H7 (cell line): ENCODE measurements at places on chromosomes 4 and X. TPM values are rescaled to one million over a fixed set of nuclear protein-coding genes. Genes with fewer than 3 reads are reported as not detected.

The SYP gene
- total RNA-seq: 1.7 and 1.9 TPM in 2 replicates

The PPP1R3F gene
- total RNA-seq: 8.9 and 16.4 TPM in 2 replicates

DNA sequence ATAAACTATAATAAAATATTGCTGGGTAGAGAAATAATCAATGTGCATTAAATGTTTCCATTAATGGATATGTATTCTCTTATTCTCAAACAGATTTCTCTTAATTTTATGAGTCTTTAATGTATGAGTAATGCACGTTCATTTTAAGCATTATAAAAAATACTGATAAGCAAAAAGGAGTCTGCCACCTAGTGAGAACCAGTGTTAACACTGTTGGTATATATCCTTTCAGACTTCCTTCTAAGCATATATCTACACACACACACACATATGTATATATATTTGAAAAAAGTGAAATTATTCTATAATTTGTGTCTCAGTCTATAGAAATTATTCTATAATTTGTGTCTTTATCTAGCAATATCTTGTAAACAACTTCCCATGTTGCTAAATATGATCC is 49.9 kb upstream of the MTMR1 start:
- DNase-seq: no peak

The BMP3 gene
- 0.07 and 0.10 TPM in 2 replicates for total RNA-seq

DNA sequence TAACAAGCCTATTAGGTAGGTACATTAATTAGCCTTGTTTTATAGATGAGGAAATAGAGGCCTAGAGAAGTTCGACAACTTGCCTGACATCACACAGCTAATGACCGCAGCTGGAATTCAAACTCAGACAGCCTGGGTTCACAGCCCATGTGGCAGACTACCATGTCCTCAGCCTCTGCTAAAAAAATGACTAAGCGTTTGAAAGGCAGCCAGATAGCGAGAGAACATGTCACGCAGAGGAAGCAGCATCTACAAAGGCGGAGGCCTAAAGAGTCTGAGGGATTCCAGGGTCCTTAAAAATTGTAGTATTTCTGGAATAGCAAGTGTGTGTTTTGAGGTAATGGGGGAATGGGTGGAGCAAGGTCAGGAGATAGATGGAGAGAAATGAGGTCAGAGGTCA is 33.2 kb upstream of the BMP15 start:
- DNase-seq: no peak

The CTAG1A gene
- total RNA-seq: not detected in 2 replicates

- DNase-seq: no peak
Measured at GRCh38 chr4:5866841-5867813, 25.8 kb downstream of the CRMP1 start.

DNA sequence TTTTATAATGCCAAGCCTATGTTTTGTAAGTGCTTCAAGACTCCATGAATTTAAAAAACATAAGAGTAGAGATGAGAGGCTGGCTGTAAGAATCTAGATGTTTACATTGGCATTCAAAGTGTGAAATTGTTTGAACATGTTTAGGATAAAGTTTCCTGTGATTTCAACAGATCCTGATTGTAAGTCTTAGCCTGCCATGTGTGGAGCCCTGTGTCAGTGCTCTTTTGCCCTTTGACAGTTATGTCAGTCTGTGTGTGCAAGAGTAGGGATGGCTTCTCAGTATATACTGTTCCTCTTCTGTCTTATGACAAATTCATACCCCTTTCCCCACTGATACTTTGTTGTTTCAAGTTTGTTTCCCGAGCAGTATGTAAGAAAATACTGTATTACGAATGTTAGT is 68.2 kb downstream of the USP9X start:
- DNase-seq: no peak

DNA sequence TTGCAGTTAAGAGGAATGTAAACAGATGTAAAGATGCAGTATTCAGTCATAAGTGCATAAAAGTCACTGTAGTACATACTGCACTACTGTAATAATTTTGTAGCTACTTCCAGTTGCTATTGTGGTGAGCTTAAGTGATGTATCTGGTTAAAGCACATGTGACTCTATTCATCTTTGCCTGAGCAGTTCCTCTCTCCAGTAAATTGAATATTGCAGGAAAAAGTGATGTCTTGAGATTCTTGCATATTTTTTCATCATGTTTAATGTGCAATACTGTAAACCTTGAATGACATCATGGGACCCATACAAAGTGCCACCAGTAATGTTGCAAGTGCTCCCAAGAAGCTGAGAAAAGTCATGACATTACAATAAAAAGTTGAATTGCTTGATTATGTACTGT is 9.6 kb downstream of the UBA6 start:
- no peak for DNase-seq

- no peak for DNase-seq
Measured at GRCh38 chr4:87865288-87865687, 32.5 kb downstream of the MEPE start.

DNA sequence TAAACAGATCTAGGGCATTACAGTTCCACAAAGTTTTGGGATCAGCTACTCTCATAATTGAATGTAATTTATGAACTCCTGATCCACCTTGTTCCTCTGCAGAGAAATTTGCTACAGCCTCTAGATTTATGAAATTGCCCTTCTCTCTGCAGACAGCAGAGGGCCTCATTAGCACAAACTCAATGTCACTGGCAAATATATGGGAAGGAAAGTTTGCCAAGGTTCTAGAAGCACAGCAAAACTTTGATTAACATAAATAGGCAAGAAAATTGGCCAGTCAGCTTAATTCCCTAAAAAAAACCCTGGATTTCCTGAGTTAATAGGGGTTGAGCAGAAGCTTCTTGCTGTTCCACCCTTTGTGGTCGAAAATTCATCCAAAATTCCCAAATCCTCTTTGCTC is 31.5 kb downstream of the PRPS1 start:
- DNase-seq: peak; percentile 38

DNA sequence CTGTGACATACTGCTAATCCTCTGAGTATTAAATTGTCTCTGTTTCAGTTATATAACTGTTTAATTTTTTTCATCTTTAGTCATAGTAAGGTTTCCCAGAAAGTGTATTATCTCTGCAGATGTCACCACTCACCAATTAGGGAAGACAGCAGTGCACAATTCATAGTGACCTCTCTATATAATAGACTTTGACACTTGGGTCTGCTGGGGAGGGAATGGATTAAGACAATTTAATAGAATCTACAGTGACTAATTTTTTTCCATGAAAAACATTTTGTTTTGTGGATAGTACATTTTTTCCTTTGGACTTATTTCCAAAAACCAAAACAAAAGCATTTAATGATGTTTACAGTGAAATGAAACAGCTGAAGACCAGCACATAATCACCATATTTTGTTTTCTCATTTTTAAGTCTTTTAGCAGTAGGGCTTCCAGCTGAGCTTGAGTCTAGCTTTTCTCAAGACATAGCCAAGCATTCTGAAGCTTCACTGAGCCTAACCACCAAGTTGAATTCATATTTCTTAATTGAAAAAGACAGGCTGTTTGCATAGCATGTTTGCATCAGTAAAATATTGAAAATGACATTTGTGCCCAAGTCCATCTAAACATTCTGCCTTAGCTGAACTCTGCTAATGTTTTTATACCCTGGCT is 69.5 kb downstream of the PCDH19 start:
- no peak for DNase-seq

DNA sequence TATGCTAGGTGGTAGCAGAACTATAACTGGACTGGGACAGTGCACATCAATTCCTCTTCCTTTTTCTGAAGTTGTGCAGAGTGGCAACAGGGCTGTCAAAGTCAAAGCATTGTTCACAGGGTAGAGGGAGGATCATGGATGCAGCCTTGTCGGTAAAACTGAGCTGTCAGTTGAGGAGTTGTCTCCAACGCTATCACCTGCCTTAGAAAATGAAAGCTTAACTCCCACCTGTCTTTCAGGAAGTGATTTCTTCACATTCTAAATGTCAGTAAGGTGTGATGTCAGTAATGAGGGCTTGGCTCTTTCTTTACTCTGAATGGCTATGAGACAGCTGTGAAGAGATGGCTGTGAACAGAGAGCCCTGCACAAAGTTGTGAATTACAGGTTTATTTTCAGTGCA is 66.4 kb upstream of the BANK1 start:
- no peak for DNase-seq

DNA sequence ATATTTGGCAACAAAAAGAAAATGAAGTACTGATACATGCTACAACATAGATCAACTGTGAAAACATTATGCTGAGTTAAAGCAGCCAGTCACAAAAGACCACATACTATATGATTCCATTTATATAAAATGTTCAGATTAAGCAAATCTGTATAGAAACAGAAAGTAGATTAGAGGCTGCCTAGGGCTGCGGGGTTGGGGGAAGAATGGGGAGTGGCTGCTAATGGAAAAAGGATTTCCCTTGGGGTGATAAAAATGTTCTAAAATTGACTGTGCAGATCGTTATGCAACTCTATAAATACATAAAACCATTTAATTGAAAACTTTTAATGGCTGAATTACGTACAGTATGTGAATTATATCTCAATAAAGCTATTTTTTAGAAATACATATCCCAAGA is 46.8 kb downstream of the NEK1 start:
- DNase-seq: no peak

DNA sequence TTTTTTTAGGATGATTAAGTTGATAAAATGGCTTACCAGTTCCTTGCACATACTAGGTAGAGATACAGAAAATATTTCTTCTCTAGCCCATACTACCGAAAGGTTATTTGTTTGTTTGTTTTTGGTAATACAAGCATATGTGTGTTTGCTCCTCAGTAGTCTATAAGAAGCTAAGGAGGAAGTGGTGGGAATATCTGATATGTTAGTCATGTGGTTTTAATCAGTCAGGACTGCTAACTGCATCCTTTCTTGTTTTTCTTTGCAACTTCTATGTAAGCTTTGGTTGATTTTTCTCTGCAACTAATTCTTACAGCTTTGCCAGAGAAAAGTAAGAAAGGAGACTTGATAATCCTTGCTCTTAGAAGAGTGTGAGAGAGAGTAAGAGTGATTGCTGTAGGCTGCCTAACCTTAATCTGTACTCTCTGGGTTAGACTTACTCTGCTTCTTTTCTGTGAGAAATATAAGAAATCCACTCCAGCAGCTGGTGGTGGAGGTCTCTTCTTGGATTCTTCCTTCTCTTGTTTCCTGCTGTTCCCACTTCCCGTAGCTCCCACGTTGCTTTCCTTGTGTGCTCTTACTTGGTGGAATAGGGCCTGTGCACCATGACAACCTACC is 28.3 kb downstream of the SEPTIN11 start:
- DNase-seq: no peak

The BBS12 gene
- total RNA-seq: 2.3 and 2.4 TPM in 2 replicates

- DNase-seq: no peak
Measured at GRCh38 chr4:69649629-69650028, 3.4 kb downstream of the UGT2A1 start.

The MAMLD1 gene
- 0.31 and 1.1 TPM in 2 replicates for total RNA-seq

DNA sequence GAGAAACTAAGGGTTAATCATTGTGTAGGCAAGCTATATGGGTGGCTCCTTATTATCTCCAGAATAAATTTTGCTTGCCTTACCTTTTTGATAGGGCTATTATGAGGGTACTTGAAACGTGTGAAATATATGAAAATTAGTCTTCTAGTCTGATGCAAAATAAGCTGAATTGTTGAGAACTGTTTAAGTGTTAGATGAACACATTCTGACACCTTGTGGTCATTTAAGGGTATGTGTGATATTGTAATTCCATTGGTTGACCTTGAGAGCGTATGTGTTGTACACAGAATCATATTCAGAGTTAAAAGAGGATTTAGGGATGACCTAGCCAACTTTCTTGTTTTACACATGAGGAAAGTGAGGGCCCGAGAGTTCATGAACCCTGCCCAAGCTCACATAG is 44.6 kb upstream of the LINC00632 start:
- DNase-seq: no peak

The COL4A5 gene
- total RNA-seq: 56.6 and 83.8 TPM in 2 replicates

DNA sequence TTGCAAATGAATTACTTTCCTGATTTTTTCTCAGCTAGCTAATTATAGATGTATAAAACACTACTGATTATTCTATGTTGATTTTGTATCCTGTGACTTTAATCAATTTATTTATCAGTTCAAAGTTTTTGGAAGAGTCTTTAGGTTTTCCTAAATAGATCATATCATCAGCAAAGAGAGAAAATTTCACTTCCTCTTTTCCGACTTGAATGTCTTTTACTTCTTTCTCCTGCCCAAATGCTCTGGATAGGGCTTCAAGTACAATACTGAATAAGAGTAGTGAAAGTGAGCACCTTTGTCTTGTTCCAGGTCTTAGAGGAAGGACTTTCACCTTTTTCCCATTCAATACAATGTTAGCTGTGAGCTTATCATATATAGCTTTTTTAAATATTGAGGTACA is 417.9 kb downstream of the PDGFC start:
- no peak for DNase-seq

The XK gene
- total RNA-seq: 1.2 and 2.2 TPM in 2 replicates

GRCh38 chrX:51257490-51257889 is 75.1 kb upstream of the NUDT10 start:
- no peak for DNase-seq

- peak; percentile 84 for DNase-seq
Measured at GRCh38 chr4:184401397-184402171, 72.8 kb downstream of the IRF2 start.

The RNF128 gene
- total RNA-seq: 0.62 and 1.0 TPM in 2 replicates

GRCh38 chr4:110487873-110488272 is 11.9 kb downstream of the ENPEP start:
- no peak for DNase-seq

DNA sequence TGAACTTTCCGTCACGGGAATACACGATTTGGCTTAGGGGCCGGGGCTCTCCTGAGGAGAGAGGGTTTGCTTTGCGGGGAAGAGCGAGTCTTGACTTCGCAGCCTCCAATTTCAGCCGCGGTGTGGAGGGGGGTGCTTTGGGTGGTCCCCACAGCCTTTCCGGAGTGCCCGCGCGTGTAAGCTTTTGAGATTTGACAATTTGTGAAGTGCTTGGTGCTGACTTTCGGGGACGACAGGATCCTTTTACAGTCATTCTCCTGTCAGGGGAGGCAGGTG is 355 bp downstream of the SCML1 start:
- DNase-seq: peak; percentile 36

DNA sequence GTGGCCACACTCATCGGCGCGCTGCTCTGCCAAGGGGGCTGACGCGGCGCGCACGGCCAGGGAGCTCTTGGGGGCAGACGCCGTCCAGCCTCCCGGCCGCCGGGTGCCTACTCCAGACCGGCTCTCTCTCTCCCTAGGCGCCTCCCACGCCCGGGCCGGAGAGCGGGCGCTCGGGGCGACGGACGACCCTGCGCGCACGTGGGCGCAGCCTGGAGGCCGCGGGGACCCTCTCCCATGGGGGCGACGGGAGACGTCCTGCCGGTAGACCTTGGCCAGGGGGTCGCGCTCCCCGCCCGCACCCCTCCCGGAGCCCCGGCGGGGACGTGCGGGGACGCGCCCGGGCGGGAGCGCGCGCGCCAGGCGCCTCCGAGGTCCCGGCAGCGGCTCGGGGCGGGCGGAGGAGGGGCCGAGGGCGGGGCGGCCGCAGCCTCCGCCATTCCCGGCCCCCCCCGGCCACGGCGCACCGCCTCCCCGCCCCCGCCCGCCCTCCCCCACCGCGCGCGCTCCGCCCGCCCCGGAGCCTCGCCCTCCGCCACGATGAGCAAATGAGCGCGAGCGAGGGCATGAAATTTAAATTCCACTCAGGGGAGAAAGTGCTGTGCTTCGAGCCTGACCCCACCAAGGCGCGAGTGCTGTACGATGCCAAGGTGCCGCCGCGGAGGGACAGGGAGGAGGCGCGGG is at the start of gene MSL3:
TSS of gene MSL3 (plus strand) at position 519 of the 681 bp plus-strand sequence. CDS start at position 546, 27 bp downstream.
- DNase-seq: peak; percentile 94
